ENCODE measurements at places on chromosomes 13 and 19.

- no peak for DNase-seq
Observed at GRCh38 chr13:58300224-58300623, 668.7 kb downstream of the PCDH17 start.

GRCh38 chr13:73872397-73872796 lies 261.8 kb downstream of the KLF12 start:
- DNase-seq, result no peak

DNA sequence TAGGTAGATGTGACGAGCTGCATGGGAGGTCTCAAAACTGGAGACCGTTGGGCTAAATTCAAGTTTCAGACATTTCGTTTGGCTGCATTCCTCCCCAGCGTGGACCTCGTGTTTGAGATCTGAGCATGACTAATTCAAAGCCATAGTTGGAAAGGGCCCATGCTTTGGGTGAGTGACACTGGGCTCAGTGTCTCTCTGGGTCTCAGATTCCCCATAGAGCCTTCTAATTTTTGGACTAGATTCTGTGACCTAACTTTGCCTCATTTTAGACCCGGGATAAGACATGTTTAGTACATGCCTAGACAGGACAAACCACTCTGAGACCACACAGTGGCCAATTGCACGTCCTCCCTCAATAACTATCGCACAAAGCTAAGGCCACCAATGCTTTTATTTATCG lies 16.6 kb downstream of the CKM start:
- DNase-seq, result no peak

GRCh38 chr13:82766732-82767321 lies 1115.4 kb downstream of the SLITRK1 start:
- no peak for DNase-seq

GRCh38 chr19:50371914-50372475 lies 4.3 kb upstream of the NR1H2 start:
- DNase-seq, result no peak

- no peak for DNase-seq
Observed at GRCh38 chr19:34676697-34677385, at the start of gene SCGB2B2. SCGB2B2 (minus strand) TSS chr19:34677159; CDS start chr19:34594563, 82,596 bp downstream.

DNA sequence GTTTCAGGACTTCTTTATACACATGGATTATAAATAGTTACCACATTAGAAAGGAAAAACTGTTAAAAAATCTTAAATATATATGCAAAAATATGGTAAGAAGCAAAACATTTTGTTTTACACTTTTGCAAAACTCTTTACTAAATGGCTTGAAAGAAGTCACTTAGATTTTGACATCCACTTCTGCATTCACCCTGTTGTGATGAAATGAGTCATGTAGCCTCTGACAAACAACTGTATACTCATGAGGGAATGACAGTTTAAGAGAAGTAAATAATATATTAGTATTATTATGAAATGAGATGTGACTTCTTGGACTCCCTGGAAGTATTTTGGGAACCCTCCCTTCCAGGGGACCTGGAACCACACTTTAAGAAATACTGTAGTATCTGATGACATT lies 275.6 kb downstream of the DACH1 start:
- DNase-seq, result no peak
